ENCODE measurements at places on chromosomes 1 and 21.

DNA sequence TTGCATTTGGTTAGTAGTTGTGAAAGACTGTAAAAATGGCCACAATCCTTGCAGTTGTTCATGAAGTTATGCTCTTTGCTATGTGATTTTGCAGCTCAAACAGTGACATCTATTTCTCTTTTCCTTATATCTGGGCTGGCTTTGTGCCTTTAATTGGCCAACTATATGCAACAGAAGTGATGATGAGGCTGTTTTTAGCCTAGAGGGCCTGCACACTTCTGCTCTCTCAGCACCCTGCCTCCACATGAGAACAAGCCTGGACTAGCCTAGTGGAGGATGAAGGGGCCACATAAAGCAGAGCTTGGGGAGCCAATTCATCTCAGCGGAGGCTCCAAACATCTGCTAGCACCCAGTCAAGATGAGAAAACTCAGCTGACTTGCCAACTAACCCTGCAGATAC is 339.8 kb downstream of the OMA1 start:
- DNase-seq: no peak

DNA sequence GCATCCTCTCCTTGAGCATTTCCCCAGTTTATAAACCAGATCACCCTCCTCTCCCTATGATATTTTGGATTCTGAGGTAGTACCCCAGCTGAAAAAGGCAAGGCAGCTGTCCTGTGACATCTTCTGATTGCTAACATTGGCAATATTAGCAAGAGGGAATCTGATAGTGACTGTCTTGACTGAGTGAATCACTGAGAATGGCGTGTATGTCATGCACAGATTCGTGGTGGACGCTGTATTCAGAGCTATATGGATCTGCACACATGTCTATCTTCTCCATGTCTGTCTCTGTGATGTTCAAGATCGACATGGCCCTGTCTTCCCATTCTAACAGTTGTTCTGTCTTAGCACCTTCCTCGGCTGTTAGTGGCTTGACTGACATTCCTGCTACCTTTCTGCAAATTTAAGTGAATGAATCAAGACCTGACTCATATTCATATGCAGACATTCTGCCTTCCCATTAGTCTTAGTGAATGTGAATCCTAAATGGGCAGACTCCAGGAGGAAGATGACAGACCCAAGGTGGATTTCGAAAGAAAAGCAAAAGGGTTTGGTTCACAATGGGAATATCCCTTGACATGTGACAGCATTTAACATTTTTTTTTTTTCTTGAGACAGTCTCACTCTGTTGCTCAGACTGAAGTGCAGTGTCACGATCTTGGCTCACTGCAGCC is 97.7 kb downstream of the PGBD5 start:
- no peak for DNase-seq

- DNase-seq: no peak
Measured at GRCh38 chr1:177163844-177164379, 600 bp downstream of the ASTN1 start.

DNA sequence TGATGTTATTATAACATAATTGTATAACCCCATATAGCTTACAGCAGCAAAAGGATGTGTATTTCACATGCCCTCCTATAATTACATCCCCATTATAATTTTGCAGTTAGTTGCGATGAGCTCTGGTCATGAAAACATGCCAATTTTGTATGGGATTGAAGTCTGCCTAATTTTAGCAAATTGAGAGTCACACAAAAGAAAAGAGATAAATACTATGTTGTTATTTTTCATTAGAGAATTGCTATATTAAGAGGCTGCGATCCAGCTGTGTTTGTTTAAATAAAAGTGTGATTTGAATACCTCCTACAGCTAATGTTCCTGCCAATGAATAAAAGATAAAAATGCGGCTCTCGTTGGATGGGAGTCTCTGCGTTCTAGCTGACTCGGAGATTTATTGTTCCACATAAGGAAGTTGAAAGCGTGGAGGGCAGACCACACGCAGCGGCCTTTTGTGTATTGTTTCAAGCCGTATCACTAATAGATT is 461.0 kb upstream of the NFIA start:
- peak; percentile 92 for DNase-seq

GRCh38 chr1:3504822-3505153 is 50.3 kb downstream of the ARHGEF16 start:
- DNase-seq: peak; percentile 48

- DNase-seq: peak; percentile 91
Measured at GRCh38 chr1:46724991-46725735, 6.2 kb upstream of the EFCAB14 start.

- DNase-seq: no peak
Measured at GRCh38 chr21:42973309-42973990, 912 bp upstream of the PKNOX1 start.

DNA sequence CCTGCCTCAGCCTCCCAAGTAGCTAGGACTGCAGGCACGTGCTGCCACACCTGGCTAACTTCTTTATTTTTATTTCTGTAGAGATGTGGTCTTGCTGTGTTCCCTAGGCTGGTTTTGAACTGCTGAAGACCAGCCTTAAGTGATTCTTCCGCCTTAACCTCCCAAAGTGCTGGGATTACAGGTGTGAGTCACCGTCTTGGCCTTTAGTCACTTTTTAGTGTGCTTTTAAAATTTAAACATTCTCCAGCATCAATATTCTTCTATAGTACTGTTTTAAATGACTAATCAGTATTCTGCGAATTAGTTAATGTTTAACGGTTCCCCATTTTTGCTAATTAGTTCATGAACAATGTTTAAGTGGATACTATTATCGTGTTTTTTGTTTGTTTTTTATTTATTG is 60.6 kb downstream of the DYRK1A start:
- no peak for DNase-seq

- DNase-seq: no peak
Measured at GRCh38 chr1:42957229-42957879, 1.3 kb downstream of the SLC2A1 start.

GRCh38 chr1:228151180-228151925 is 1.6 kb downstream of the GJC2 start:
- DNase-seq: no peak

GRCh38 chr1:36303650-36304360 is 2.4 kb upstream of the SH3D21 start:
- DNase-seq: no peak

DNA sequence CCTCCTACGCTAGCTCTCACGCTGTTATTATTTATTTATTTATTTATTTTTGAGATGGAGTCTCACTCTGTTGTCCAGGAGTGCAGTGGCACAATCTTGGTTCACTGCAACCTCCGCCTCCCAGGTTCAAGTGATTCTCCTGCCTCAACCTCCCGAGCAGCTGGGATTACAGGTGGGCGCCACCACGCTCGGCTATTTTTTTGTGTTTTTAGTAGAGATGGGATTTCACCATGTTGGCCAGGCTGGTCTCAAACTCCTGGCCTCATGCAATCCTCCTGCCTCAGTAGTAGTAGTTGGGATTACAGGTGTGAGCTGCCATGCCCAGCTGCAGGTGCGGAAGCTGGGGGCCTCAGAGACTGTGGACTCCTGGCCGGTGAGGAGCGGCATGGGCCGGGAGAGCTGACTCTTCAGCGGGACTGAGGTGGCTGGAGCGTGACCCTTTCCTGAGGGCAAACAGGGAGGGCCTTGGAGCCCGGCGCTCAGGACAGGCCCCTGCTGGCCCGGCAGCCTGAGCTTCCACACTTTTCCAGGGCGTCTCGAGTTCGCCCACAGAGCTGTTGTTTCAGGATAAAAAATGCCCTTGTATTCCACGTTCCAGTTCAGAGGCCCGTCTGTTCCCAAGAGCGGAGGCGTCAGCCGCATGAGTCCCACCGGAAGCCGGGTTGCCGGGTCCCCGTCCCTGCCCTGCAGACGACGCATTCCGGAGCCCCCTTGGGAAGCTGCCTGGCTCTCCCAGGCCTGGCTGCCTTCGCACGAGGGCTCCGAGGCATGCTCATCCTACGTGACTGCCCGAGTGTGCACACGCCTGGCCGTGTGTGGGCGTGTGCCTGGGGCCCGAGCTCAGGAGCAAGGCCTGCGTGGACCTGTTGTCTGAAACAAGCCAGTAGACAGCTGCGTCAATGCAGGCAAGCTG is 126.2 kb downstream of the SIK1 start:
- no peak for DNase-seq

DNA sequence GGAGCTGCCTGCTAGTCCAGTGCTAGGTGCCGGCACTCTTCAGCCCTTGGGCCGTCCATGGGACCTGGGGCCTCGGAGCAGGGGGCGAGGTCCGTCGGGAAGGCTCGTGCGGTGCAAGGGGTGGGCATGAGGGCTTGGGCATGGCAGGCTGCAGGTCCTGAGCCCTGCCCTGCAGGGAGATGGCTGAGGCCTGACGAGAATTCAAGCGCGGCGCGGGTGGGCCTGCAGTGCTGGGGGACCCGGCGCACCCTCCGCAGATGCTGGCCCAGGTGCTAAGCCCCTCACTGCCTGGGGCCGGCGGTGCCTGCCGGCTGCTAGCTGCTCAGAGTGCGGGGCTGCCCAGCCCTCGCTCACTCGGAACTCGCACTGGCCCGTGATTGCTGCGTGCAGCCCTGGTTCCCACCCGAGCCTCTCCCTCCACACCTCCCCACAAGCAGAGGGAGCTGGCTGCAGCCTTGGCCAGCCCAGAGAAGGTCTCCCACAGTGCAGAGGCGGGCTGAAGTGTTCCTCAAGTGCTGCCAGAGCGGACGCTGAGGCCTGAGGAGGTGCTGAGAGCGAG is 467.0 kb downstream of the AGBL4 start:
- no peak for DNase-seq

GRCh38 chr1:32361674-32362473 is 411 bp downstream of the FAM229A start:
- DNase-seq: peak; percentile 60

DNA sequence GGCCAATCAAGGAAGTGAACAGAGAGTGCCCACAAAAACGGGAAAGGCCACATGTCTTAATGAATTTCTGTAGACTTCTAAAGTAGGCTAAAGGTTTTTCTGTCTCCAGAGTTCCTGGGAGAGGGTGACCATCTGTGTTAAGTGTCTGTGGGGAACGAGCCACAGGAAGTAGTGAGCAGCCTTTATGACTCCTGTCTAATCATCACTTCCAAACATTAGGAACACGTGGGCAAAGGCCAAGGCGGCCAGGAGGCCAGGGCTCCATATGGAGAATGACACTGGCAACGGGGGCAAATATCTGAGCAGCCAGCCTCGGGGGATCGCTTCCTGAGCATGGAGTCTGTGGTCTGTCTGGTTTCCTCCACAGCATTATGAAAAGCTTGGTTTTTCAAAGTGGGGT is 7.1 kb downstream of the FAM89A start:
- peak; percentile 44 for DNase-seq

GRCh38 chr1:19484798-19485361 is 459 bp downstream of the CAPZB start:
- DNase-seq: peak; percentile 30

GRCh38 chr1:62263006-62263813 is 56.0 kb downstream of the KANK4 start:
- DNase-seq: no peak

DNA sequence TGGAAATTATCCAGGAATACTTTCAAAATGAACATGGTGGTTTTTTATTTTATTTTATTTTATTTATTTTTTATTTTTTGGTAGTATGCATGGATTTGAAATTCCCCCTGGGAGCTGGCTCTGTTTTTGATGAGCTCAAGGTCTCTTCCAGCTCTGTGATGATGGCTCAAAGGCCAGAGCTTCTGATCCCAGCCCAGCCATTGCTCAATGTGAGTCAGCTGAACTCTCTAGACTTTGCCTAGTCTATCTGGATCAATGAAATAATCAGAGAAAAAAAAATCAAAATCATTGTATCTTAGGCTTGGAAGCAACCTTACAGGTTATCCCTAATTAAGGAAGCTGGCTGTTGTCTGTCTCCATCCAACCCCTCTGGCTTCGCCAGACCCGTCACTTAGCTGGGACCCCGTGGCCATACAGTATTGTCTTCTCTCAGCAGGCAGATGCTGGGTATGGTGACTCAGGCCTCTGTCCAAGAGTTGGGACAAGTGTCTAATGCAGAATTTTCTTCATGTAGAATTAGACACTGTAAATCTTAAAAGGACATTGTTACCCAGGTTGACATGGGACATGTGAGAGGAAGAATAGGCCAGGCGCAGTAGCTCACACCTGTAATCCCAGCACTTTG is 90.2 kb upstream of the LPGAT1 start:
- no peak for DNase-seq

- DNase-seq: no peak
Measured at GRCh38 chr21:25956993-25957714, 213.4 kb downstream of the APP start.

- DNase-seq: peak; percentile 18
Measured at GRCh38 chr1:46133781-46134350, 1.4 kb upstream of the PIK3R3 start.

DNA sequence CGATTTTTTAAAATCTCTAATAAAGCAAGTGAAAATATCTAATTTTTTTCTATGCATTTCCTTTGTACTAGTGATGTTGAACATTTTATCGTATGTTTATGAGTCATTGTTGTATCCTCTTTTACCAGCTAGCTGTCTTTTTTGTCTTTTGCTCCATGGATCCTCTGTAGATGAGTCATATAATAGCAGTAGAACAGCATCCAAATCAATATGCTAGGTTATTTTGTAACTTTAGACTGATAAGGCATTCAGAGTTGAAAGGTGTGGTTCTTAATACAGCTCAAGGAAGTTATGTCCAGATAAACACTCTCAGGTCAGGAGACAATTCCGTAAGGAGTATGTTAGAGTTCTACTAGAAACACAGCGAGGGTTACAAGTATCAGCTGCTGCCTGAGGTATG is 31.9 kb downstream of the MAP10 start:
- DNase-seq: peak; percentile 7

GRCh38 chr1:15957221-15958095 is 18.4 kb downstream of the ZBTB17 start:
- DNase-seq: no peak

DNA sequence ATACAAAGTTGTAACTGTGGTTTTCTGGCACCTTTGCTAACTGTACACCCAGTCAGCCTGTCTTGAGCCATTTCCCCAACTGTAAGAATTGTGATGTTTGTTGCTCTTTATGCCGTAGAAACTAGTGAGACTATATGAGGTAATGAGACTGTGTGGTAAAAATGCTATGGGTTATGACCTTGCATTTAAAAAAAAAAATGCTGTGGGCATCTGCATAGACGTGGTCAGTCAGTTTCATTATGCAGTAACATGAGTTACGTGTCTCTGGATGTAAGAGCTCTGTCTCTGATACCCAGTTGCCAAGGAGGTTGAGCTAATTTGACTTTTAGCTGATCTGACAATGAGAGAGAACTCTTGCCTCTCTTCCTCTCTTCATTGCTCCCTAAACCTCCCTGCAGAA is 80.6 kb upstream of the LAMC2 start:
- DNase-seq: no peak

- no peak for DNase-seq
Measured at GRCh38 chr1:16615253-16616252, 2.2 kb upstream of the NBPF1 start.

GRCh38 chr1:94247138-94248094 is 10.0 kb upstream of the ARHGAP29 start:
- peak; percentile 90 for DNase-seq

GRCh38 chr21:45858180-45858579 is 123.4 kb upstream of the COL6A1 start:
- no peak for DNase-seq

DNA sequence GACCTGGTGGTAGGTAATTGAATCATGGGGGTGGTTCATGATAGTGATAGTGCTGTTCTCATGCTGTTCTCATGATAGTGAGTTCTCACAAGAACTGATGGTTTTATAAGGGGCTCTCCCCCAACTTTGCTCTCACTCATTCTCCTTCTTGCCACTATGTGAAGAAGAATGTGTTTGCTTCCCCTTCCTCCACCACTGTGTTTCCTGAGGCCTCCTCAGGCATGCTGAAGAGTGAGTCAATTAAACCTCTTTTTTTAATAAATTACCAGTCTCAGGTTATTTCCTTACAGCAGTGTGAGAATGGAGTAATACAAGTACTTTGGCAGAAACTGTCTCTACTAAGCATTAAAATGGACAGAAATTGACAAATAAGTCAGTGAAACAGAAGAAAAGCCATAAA is 21.6 kb downstream of the RAB3GAP2 start:
- no peak for DNase-seq
